Left renal pelvis (tissue), 4 donors: ENCODE measurements at places on chromosomes 3 and 15. TPM values are rescaled to one million over a fixed set of nuclear protein-coding genes. Genes with fewer than 3 reads are reported as not detected.

IGF1R gene
- polyA plus RNA-seq = 43.2 TPM

DNA sequence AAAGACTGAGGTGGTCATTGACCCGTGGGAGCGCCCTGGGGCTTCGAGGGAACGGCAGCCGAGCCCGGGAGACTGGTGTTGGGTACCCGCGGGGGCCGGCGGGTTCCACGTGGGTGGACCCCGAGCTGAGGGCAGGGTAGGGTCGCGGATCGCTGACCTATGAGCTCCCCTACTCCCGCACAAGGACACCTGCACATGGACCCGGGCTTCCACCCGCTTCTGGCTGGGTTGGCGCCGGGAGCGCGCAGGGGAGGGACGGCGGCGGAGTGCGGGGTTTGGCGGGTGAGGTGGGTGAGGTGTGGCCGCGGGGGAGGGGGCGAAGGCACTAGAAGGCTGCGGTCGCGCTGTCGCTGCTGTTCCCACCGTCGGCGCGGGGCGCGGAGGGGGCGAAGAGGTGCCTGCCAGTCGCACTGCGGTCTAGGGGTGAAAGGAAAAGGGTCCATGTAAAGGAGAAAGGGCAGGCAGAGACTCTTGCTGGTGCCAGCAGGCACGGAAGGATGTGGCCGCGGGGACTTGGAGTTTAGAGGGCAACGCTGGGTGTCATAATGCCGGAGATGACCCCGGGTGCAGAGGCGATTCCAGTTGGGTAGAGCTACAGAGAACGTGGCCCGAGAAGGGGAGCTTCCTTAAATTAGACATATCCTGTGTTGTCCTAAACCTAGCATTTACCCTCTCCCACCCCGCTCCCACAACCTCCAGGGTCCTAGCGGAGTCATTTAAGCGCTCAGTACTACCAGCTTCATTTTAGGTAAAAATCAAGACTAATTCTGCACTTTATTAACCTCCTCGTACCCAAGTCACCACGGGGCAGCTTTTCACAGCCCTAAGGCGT is 245.9 kb upstream of the TOPAZ1 start:
- DNase-seq = no peak

DNA sequence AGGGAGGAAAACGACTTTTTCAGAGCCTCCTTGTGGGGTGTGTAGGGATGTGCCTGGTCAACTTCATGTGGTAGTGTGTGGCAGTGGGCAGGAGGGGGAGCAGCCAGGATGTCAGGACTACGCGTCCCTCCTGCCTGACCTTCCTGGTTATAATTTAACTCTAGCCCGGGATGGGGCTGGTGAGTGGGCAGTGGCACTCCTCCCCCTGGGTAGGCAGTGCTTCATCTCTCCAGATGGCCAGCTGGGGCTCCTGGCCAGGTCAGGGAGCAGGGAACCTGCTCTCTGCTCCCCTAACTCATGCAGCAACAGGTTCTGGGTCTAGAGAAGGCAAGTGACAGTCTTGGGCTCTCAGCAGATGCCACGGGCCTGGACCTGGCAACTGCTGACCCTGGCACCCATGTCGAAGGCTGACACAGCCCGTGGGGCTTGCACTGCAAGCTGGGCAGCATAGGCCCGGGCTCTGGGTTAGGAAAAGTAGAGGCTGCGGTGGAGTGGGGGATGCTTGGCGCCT is 2.6 kb downstream of the ITIH4 start:
- no peak for DNase-seq

- DNase-seq = no peak
Observed at GRCh38 chr3:15333099-15333955, 941 bp upstream of the SH3BP5 start.

DNA sequence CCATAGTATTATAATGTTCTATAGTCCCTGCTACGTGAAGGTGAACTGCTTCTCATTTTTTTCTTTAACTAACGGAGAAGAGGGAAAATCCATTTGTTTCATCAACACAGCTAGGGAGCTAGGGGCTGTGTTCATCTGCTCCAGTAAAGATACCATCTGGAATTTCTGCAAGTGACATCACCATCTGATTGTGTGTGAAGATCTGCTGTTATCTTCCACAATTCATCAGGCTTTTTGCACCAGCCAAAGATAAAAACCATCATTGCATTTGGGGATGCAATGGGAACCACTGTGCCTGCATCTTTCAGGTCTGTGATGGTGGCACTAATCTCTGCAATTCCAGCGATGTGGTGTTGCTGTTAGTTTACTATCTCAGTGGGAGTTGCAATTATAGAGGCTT is 35.5 kb upstream of the NOX5 start:
- DNase-seq = no peak

- no peak for DNase-seq
Observed at GRCh38 chr3:194740859-194741491, 55.3 kb downstream of the FAM43A start.

DNA sequence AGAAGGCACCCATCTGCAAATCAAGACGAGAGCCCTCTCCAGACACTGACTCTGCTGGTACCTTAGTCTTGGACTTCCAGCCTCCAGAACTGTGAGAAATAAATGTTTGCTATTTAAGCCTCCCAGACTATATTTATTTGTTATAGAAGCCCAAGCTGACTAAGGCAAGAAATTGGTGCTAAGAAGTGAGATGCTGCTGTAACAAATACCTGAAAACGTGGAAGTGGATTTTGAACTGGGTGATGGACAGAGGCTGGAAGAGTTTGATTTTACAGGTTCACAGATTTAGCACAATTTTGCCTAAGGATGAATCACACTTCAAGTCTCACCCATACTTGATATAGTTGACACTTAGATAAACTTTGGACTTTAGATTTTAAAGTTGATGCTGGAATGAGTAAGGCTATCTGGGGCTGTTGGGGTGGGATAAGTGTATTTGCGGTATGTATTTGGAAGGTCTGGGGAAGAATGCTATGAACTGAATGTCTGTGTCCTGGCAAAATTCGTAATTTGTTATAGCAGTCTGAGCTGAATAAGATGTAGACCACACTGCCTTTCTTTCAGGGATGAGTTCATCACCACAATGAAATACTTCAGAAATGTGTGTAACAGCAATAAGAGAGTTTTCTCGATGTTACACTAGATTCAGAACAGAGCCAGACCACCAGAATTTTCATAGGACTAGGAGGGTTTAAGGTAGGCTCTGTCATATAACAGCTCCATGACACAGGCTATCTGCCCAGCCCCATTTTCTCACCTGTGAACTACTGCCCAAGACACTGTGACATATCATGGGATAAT is 120.5 kb upstream of the LMCD1 start:
- DNase-seq = no peak
